Neural crest cell (in vitro differentiated cells): ENCODE measurements at places on chromosomes 2 and 18.

DNA sequence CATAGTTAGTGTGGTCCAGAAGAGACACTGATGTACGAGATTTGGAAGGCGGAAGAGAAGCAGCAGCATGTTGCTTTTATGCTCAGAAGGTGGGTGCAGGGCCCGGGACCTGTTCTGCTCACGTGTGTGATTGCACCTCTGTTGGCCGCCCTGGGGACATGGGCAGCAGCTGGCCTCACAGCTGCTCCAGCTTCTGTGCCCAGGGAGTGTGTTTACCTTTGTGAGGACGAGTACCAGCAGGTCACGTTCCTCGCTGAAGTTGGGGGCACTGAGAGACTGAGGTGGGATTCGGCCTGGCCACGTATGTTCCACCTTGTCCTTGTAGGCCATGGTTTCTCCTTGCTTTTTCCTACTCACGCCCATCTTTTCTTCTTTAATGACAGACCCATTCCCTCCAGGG lies 86.3 kb downstream of the PMAIP1 start:
- H3K4me1 ChIP-seq = peaks cover 4% of the 10 kb centered on the region
- peaks cover 18% of the 10 kb centered on the region for H3K27me3 ChIP-seq
- no peaks in the 10 kb centered on the region for H3K36me3 ChIP-seq

DNA sequence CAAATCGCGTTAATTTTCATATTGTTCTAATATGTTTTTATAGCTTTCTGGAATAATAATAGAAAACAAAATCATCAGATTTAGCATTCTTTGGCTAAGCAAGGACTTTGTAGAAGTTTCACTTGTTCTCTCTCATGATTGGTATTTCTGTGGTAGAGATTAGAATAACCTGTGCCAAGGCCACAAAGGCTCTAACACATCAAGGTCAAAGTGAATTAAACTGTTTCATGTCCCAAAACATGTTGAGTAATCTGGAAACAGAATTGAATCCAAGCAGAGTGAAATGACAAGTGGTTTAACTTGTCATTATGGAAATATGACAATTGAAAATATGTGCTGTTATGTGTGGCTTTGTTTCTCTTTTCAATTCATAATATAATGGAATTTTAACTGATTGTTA lies 617.4 kb downstream of the CCDC85A start:
- no peaks in the 10 kb centered on the region for H3K36me3 ChIP-seq
- H3K4me1 ChIP-seq = peaks cover 5% of the 10 kb centered on the region
- no peak overlapping the region for H3K4me3 ChIP-seq
- no peak for DNase-seq
- no peaks in the 10 kb centered on the region for H3K27me3 ChIP-seq

DNA sequence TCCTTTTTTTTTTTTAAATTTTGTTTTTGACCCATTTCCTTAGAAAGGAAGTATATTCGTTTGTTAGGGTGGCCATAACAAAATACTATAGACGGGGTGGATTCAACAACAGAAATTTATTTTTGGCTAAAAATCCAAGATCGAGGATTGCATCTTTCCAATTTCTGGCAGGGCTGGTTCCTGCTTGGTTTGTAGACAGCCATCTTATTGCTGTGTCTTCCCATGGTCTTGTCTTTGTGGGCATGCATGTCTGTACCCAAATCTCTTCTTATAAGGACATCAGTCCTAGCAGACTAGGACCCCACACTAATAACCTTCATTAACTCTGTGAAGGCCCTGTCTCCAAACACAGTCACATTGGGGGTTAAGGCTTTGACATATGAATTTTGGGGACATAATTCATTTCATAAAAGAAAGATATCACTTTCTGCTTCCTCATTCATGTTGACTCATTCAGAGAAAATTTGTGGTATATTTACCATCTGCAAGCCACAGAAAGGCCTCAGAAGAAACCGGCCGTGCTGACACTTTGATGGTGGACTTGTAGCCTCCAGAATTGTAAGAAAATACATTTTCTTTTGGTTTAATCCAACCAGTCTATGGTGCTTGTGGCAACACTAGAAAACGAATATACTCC lies 262.1 kb downstream of the LPIN1 start:
- DNase-seq = no peak
- no peak overlapping the region for H3K27ac ChIP-seq
- no peaks in the 10 kb centered on the region for H3K27me3 ChIP-seq
- H3K4me1 ChIP-seq = peaks cover 22% of the 10 kb centered on the region

DNA sequence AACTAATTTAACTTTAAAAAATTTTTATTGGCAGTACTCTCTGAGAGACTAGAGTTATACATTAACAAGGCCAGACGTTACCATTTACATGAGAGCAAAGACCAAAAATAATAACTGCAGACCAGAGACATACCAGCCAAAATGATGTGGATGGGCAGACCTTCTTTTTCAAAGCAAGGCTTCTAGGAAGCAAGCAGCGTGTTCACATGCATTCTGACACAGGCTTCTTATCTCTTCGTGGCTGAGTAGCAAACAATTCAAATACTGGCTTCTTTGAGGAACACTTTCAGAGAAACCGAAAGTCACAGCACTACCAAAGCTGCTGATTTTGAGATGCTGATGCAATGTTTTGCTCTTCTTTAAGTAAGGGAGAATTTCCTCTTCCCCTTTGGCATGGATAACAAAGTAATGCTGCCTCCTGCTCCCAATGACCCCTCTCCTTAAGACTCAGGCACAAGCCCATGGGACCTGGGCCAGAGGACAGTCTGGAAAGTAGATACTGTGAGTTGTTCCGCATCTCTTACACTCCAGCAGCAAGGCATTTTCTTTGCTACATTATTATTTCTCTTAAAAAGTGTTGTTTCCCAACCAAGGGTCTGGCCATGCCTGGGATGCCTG lies 181.9 kb downstream of the MREG start:
- no peak for DNase-seq
- H3K4me1 ChIP-seq = peaks cover 28% of the 10 kb centered on the region
- H3K27ac ChIP-seq = no peak overlapping the region
- no peak overlapping the region for H3K4me3 ChIP-seq
- no peaks in the 10 kb centered on the region for H3K27me3 ChIP-seq

DNA sequence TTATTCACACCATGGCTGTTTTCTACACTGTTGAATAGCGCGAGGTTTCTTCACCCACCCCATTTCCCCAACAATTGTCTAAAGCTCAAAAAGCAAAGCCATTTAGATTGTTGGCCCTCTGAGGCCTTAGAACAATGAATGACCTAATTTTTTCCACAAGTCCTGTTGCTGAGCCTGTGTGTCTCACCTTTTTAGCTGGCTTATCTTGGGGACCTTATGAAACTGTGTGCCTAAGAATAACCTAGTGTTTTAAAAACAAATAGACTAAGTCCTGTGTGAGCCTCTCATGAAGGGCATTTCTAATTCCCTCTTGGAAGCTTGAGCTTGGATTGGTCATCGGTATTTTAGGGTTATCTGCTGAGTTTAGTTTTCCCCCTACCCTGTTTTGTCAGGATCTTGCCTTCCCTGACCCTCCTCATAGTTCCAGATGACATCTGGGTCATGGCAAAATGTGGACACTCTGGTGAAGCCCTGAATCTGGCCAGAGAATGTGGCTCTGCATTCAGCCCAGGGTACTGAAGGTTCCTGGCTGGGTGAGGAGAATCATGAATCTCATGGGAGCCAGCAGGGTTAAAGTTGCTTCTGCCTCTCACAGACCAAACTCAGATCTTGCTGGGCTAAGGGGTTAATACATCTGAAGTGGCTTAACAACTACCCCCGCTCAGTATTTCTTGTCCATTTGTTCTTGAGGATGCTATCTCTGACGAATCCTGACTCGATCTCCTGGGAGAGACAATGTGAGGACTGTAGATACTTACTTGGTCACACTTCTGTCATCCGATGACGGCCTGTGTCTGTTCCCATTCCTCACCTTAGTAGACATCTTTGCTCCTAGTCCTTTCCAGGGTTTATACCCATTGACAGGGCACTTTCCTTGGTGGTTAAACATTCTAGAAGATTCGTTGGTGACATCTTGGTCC lies 104.2 kb upstream of the MAP4K3 start:
- no peaks in the 10 kb centered on the region for H3K36me3 ChIP-seq
- no peaks in the 10 kb centered on the region for H3K27me3 ChIP-seq
- no peak for DNase-seq
- H3K4me1 ChIP-seq = no peaks in the 10 kb centered on the region

- no peak overlapping the region for H3K27ac ChIP-seq
- no peaks in the 10 kb centered on the region for H3K27me3 ChIP-seq
- H3K4me1 ChIP-seq = peaks cover 8% of the 10 kb centered on the region
- no peak for DNase-seq
These were observed 242.1 kb downstream of the SEPTIN10 start for GRCh38 chr2:109371481-109372170.
